Breast epithelium (tissue), 4 donors: ENCODE measurements at places on chromosomes 2 and 18. TPM values are rescaled to one million over a fixed set of nuclear protein-coding genes. Genes with fewer than 3 reads are reported as not detected.
A peak's percentile ranks its signal among the peaks of the same experiment; 100 is the strongest.

Gene CPLX4
- total RNA-seq, result not detected

- no peaks in the 10 kb centered on the region for H3K27me3 ChIP-seq
- peak overlapping the region; percentile 84 for H3K4me3 ChIP-seq
- H3K36me3 ChIP-seq, result no peaks in the 10 kb centered on the region
- peak overlapping the region; percentile 91 for H3K27ac ChIP-seq
- peaks cover 7% of the 10 kb centered on the region for H3K4me1 ChIP-seq
Observed at GRCh38 chr18:711657-712400, 601 bp downstream of the ENOSF1 start.

DNA sequence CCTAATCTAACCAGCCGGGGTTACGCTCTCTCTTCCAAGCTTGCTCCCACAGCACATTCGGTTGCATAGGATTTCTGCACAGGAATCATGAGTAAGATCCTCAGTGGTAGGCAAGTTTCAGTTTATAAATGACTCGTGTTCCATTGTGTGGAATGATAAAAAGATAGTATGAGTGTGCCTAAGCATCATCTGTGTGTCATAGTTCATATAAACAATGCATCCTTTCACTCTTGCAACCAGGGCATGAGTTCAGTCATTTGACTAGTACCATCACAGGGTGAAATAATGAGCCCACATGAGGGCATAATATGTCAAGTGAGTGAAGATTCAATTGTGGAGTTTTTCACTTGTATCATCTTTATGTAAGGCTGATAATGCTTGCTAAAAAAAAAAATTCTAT lies 417.1 kb upstream of the CDH2 start:
- no peak overlapping the region for H3K27ac ChIP-seq
- no peak for DNase-seq
- H3K27me3 ChIP-seq, result no peaks in the 10 kb centered on the region

DNA sequence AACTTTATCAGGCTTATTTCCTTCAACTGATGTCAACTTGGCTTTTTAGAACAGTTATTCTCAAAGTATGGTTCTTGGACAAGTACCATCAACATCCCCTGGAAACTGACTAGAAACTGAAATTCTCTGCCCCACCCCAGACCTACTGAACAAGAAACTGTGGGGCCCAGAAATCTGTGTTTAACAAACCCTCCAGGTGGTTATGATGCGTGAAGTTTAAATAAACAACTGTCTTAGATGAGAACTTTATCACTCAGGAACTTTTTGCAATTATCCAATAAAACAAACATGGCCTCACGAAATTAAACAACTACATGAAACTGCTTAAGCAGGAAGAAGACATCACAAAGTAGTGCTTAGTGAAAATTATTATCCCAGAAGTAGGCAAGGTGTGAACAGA lies 4.4 kb downstream of the HIBCH start:
- H3K36me3 ChIP-seq, result no peaks in the 10 kb centered on the region
- H3K4me1 ChIP-seq, result peaks cover 10% of the 10 kb centered on the region
- DNase-seq, result no peak
- H3K4me3 ChIP-seq, result no peak overlapping the region
- no peak overlapping the region for H3K27ac ChIP-seq

Gene IL1RL1
- total RNA-seq, result 27.8 TPM

GRCh38 chr2:102355526-102356380 lies at the start of gene IL18R1:
TSS of gene IL18R1 (plus strand) at chr2:102355796. CDS start at chr2:102362661, 6,865 bp downstream.
- peak within 1 kb of the TSS; percentile 37 for H3K27ac ChIP-seq
- H3K4me1 ChIP-seq, result no peaks in the 10 kb centered on the region

DNA sequence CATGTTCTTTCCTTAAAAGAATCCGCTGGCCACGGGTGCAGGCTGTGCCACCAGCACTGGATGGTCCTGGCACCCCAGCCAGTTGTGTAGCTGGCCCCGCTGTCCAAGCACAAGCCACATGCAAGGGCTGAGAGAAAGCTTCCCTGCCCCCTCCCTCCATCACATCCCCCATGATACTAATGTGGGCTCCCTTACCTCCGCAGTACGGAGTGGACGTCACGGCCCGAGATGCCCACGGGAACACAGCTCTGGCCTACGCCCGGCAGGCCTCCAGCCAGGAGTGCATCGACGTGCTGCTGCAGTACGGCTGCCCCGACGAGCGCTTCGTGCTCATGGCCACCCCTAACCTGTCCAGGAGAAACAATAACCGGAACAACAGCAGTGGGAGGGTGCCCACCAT lies 44.5 kb downstream of the GBX2 start:
- H3K4me3 ChIP-seq, result no peak overlapping the region
- no peaks in the 10 kb centered on the region for H3K36me3 ChIP-seq
- H3K4me1 ChIP-seq, result no peaks in the 10 kb centered on the region
- no peaks in the 10 kb centered on the region for H3K27me3 ChIP-seq
